ENCODE measurements at places on chromosomes 7 and 10.

DNA sequence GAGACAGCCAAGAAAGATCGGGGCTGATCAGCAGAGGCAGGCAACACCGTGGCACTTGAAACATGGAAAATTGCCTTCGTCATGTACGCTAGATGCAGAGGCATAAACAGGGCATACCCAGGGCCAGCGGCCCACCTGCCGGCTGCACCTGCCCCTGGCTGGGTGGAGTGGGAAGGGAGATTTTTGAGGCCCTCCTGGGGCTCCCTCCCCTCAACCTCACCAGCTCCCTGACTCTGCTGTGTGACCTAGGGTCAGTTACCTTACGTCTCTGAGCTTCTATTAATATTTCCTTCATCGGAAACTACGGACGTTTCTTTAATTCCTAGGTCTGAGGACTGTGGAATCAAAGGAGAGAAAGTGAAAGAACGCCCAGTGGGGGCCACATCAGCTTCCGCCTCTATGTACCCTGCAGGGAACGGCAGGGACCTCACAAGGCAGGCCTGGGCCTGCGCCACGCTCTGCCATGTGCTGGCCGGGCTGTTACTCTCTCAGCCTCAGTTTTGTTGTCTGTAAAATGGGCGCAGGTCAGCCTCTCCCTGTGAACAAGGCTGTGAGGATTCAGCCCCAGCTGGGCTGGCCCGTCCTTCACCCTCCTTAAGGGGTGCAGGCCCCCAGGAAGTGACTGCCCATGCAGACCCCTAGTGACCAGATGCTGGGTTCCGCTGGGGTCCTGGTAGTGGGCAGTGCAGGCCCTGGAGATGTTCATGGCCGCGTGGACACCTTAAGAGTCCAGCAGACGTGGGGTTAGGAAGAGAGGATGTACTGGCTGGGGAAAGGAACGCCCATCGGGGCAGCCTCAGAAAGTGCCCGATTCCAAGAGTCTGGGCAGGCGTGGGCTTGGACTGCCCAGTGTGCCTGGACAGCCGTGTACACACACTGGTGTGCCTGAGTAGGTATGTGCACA, 22.7 kb downstream of the ELFN1 start:
- no peak for DNase-seq

- DNase-seq, result no peak
These were observed 265.0 kb downstream of the CAMK1D start for GRCh38 chr10:12614177-12614995.

- no peak for DNase-seq
These were observed 25.4 kb upstream of the TNKS2 start for GRCh38 chr10:91772869-91773268.

GRCh38 chr10:18684953-18685352, 25.7 kb downstream of the ARL5B start:
- no peak for DNase-seq

DNA sequence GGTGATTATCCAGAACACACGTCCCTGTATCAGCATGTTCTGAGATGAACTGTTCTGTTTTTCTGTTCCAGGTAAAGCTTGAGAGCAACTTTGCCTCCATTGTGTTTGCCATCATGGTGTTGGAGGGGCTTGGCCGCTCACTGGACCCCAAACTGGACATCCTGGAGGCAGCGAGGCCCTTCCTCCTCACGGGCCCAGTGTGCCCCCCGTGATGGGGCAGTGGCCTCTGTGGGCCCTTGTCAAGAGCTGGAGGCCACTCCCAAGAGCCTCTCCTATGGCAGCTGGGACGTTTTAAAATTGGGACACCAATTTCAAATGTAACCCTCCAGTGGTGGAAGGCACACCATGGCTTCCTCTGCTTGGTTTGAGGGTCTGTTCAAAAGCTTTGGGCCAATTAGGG, 1.9 kb upstream of the NDUFB2 start:
- DNase-seq, result no peak

DNA sequence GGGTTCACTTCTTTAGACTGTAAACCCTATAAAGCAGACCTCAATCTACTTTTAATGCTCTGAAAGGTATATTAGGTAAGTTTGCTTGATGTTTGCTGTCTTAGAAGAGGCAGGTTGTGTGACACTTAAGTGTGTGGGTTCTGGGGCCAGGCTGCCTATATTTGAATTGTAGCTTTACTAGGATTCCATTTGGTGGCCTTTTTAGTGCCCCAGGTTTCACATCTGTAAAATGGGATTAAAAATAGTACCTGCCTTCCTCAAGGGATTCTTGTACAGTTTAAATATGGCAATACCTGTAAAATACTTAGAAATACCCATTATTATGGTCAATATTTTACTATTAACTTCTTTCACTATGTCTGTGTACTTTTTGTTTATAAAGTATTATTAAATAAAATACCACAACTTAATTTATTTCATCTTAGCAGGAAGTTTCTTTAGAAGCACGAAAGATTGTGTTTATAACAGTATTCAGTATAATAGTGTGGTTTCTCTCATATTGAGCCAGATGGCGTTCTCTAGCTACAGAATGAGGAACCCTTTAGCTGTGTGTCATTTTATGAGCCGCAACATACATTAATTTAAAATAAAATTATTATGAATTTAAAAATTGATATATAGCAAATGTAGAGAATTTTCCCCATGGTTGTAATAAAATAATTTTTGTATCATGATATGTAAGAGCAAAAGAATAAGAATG, 94.2 kb downstream of the CDK14 start:
- no peak for DNase-seq

DNA sequence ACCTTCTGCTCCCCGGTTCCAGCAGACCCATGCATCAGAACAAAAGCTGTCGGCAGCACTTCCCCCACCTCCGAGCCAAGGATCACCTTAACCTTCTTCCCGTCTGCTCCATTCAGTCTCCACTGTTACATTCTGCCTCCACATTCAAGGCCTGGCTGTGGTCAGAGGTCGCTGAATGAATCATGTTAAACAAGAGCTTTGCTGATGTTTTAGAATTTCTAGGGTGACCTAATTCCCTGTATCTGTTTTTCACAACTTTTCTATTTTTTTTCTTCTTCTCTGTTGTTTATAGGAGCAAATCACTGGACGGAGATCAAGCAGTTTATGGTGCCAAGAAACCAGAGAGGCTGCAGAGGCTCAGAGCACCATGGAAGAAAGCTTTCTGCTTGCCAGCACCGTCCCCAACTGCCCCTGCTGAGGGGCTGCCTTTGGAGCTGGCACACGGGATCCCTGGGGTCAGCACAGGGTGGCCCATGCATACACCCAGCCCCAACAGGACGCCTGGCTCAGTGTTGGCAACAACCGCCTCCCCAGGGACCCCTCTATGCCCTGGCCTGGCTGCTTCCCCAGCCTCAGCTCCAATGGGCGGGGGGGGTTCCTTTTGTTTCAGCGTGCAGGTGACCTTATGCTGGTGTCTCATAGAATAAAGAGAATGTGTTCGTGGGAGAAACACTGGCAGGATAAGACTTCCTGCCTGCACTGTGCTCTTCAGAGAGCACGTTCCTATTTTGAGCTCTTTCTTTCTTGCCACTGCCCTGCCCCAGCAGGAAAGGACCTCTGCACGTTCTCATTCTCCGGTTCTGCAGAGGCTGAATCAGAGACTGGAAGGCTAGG, 182.7 kb upstream of the LYZL2 start:
- DNase-seq, result no peak

DNA sequence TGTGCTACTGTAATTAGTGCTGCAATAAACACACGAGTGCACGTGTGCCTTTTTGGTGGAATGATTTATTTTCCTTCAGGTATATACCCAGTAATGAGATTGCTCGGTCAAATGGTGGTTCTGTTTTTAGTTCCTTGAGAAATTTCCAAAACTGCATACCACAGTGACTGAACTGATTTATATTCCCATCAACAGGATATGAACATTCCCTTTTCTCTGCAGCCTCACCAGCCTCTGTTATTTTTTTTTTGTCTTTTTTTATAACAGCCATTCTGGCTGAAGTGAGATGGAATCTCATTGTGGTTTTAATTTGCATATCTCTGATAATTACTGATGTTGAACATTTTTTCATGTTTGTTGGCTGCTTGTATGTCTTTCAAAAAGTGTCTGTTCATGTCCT, 922.9 kb upstream of the LRRN3 start:
- no peak for DNase-seq
